ENCODE measurements at places on chromosomes 1 and 21. TPM values are rescaled to one million over a fixed set of nuclear protein-coding genes. Genes with fewer than 3 reads are reported as not detected.

OR2T11 gene
- total RNA-seq: not detected

HFM1 gene
- 20.5 TPM for total RNA-seq

MEF2D gene
- 96.8 TPM for total RNA-seq

PDE4B gene
- 12.4 TPM for total RNA-seq

DNAJC6 gene
- total RNA-seq: 5.1 TPM

CDC73 gene
- 39.6 TPM for total RNA-seq

NUP210L gene
- 24.4 TPM for total RNA-seq

L1TD1 gene
- 8.4 TPM for total RNA-seq

LHX8 gene
- total RNA-seq: 1.4 TPM

DNA sequence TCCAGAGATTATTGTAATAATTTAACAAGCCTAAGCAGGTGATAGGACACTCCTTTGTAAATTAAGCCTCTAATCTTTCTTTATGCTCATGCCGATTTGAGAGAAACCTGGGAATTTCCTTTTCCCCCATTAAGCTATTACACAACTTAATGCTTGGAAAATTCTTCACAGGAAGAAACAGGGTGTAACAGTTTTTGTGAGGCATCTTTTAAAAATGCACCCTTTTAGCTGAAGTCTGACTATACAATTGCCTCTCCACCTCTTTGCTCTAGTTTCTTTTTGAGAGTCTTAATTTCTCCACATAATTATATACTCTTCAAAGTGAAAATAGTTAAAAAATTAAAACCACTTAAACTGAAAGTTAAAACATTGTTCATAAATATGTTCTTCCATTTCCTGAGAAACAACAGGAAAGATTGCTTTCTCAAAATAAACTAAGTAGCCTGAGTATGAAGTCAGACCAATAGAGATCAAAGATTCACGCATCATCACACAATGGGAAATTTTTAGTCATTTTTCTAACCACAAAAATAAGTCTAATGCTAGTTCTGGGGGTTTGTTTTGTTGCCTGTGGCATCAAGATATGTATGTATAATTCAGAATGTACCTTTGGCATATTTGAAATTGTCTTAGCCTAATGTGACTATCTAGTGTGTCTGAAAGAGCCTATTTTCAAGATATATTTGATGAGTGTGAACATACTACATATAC is 34.7 kb downstream of the LRRC8D start:
- H3K27ac ChIP-seq: no peak overlapping the region
- no peaks in the 10 kb centered on the region for H3K27me3 ChIP-seq
- no peak for DNase-seq
- H3K4me3 ChIP-seq: no peak overlapping the region
- no peaks in the 10 kb centered on the region for H3K4me1 ChIP-seq
- no peaks in the 10 kb centered on the region for H3K36me3 ChIP-seq

- DNase-seq: no peak
- H3K4me3 ChIP-seq: no peak overlapping the region
- no peak overlapping the region for H3K27ac ChIP-seq
- H3K4me1 ChIP-seq: no peaks in the 10 kb centered on the region
Observed at GRCh38 chr1:238499021-238499420, 608.3 kb upstream of the ZP4 start.

DNA sequence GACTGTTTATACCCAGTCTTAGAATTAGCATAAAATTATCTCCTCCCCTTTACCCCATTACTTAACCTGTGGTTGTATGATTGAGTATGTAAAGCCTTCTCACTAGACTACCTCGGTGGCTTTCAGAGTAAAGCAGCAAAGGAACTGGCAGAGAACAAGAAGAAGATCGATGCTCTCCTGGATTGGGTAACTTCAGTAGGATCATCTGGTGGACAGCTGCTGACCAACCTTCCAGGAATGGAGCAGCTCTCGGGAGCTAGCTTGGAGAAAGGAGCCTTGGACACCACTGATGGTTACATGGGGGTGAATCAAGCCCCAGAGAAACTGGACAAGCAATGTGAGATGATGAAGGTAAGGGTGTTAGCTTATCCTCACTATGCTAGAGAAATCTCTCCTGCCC is 138.6 kb upstream of the BMP8A start:
- no peaks in the 10 kb centered on the region for H3K4me1 ChIP-seq
- no peak for DNase-seq
- no peak overlapping the region for H3K4me3 ChIP-seq
- no peaks in the 10 kb centered on the region for H3K27me3 ChIP-seq

DNA sequence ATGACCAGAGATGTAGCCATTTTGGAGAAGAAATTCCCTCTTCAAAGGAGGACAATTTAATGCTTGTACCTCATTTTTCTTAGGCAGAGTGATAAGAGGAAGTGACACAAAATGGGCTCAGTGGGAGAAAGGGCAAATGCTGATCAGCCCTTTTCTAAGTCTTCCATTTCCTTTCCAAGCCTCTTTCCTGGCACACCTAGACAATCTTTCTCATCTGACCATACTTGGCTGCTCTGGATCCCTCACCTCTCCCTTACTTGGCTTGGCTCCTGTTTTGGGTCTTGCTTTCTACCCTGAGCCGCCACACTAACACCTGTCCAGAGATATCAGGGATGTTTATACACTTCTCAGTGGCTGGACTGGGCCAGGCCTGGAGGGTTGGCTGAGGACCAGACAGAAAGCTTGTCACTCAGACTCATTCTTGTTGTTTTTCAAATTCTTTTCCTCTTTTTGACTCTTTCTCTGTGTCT is 13.1 kb downstream of the TXNIP start:
- H3K36me3 ChIP-seq: no peaks in the 10 kb centered on the region
- no peak overlapping the region for H3K4me3 ChIP-seq
- H3K27me3 ChIP-seq: no peaks in the 10 kb centered on the region
- DNase-seq: no peak

- H3K27me3 ChIP-seq: no peaks in the 10 kb centered on the region
- H3K27ac ChIP-seq: peak overlapping the region; percentile 95
- peaks cover 37% of the 10 kb centered on the region for H3K4me1 ChIP-seq
- DNase-seq: peak; percentile 70
Observed at GRCh38 chr1:155976062-155976912, 2.1 kb downstream of the ARHGEF2 start.

DNA sequence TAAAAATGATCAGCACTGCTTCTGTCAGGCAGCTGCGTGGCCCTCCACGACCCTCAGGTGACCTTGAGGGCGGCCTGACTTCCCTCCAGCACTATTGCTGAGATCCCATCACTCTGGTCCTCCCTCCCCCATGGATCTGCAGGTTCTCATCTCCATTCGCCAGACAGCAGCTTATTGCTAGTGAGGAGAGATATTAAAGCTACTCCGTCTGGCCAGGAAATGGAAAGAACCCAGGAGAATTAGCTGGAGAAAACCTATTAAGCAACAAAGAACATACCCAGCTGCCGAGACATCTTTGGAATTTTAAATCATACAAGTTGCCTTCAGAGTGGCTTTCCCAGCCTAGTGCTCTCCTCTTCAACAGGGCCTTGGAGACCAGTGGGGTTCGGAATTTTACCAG is 25.7 kb upstream of the KCNN3 start:
- DNase-seq: no peak
- H3K27me3 ChIP-seq: no peaks in the 10 kb centered on the region
- H3K4me1 ChIP-seq: no peaks in the 10 kb centered on the region
- H3K36me3 ChIP-seq: no peaks in the 10 kb centered on the region
- H3K4me3 ChIP-seq: no peak overlapping the region

DNA sequence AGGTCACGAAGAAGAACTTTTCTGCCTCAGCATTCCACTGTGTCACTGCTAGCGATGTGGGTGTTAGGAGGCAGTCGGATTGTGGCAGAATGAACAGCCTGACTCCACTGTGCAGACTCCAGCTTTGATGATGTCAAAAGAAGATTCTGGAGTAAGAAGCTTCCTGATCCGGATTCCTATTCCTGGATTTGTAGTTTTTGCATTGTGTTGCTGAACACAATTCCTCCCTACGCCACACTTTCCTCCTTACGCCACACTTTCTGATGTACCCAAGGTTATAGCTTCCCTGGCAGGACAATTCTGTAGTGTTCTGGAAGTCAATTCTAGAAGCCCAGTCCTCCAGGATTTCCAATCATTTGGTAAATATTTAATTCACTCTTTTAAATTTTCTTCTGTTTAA is 665.2 kb upstream of the ADGRL2 start:
- DNase-seq: no peak
- no peaks in the 10 kb centered on the region for H3K36me3 ChIP-seq
- H3K4me1 ChIP-seq: no peaks in the 10 kb centered on the region
- H3K27me3 ChIP-seq: no peaks in the 10 kb centered on the region

DNA sequence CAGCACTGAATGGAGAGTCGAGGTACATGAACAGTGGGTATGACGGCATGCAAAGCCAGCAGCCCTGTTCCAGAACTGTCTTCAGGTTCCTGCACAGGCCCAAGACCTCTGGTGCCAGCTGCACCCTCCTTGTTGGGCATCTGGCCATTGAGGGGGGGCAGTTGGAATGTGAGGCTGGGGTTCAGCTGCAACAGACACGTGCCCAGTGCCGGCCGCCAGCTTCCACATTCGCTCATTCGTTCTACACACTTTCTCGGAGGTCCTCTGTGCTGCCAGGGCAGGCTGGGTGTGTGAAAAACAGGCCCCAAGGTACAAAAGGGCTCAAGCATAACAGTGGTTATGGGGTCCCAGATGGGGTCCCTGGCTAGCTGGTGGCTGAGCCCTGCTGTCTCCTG is 37.9 kb upstream of the SLC19A1 start:
- no peaks in the 10 kb centered on the region for H3K36me3 ChIP-seq
- DNase-seq: no peak
- no peak overlapping the region for H3K27ac ChIP-seq
- H3K4me3 ChIP-seq: no peak overlapping the region

DNA sequence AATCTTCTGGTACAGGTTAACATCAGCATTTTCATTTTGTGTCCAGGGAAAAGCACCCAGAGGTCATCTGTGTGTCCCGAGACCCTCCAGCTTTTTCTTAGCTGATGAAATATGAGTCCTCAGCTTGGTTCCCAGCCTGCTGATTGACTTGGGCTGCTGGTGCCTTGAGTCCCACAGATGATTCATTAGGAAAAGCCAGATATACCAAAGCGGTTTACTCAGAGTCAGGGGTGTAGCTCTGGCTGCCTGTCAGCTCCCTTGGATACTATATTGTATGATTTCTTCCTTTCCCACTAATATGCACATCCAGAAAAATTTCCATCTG is 43.7 kb upstream of the MAB21L3 start:
- DNase-seq: no peak
- H3K27me3 ChIP-seq: no peaks in the 10 kb centered on the region
- H3K4me1 ChIP-seq: no peaks in the 10 kb centered on the region
- no peak overlapping the region for H3K27ac ChIP-seq
- no peak overlapping the region for H3K4me3 ChIP-seq
- no peaks in the 10 kb centered on the region for H3K36me3 ChIP-seq

GRCh38 chr1:177847843-177848242 is 122.0 kb downstream of the SEC16B start:
- no peaks in the 10 kb centered on the region for H3K27me3 ChIP-seq
- no peak overlapping the region for H3K4me3 ChIP-seq
- H3K36me3 ChIP-seq: no peaks in the 10 kb centered on the region
- no peak for DNase-seq
- H3K27ac ChIP-seq: no peak overlapping the region

GRCh38 chr1:192977089-192977706 is 82.0 kb downstream of the UCHL5 start:
- H3K27me3 ChIP-seq: no peaks in the 10 kb centered on the region
- no peak overlapping the region for H3K27ac ChIP-seq
- no peaks in the 10 kb centered on the region for H3K36me3 ChIP-seq
- H3K4me3 ChIP-seq: no peak overlapping the region
- no peak for DNase-seq

GRCh38 chr1:182520736-182521135 is 68.3 kb downstream of the RNASEL start:
- H3K4me3 ChIP-seq: no peak overlapping the region
- no peaks in the 10 kb centered on the region for H3K4me1 ChIP-seq
- no peak overlapping the region for H3K27ac ChIP-seq
- no peak for DNase-seq

GRCh38 chr1:212565079-212565478 is 43.5 kb upstream of the ATF3 start:
- no peaks in the 10 kb centered on the region for H3K4me1 ChIP-seq
- no peaks in the 10 kb centered on the region for H3K27me3 ChIP-seq
- H3K4me3 ChIP-seq: no peak overlapping the region
- no peak overlapping the region for H3K27ac ChIP-seq
- DNase-seq: no peak
- H3K36me3 ChIP-seq: no peaks in the 10 kb centered on the region

DNA sequence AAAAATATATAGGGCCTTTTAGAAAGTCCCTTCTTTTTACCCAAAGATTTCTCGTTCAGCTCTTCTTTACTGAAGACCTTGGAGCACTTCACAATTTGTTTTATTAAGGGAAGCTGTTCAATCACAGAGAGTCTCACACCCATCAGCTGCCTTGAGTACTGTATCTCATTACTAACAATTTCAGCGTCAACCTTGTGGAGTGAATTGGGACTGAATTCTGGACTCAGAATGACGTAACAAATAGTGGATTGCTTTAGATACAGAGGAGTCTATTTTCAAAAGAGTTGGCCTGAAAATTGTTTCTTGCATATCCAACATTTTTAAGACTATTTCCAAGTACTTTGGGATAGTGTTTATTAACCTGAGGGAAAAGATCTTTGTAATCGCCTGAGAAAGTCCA is 7.9 kb downstream of the MAP10 start:
- H3K27ac ChIP-seq: no peak overlapping the region
- H3K36me3 ChIP-seq: no peaks in the 10 kb centered on the region
- no peaks in the 10 kb centered on the region for H3K4me1 ChIP-seq
- no peaks in the 10 kb centered on the region for H3K27me3 ChIP-seq

DNA sequence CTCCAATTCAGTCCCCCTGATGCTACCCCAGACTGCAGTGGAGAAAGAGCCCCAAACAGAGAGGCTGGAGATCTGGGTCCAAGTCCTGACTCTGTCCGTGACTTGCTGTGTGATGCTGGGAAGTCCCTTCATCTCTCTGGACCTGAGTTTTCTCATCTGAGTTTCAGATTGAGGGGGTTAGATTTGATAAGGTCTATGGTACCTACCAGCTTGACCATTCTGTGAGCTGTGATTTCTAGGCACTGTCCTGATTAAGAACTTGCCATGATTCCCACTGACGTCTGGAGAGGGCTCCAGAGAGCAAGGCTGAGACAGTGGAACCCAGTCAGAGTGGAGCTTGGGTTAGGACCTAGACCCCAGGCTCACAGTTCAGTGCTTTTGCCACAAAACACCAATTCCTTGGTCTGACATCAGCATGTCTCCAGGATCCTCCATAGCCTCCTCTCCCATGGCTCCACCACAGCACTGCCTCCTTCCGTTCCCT is 43.8 kb upstream of the DMBX1 start:
- H3K36me3 ChIP-seq: no peaks in the 10 kb centered on the region
- no peak overlapping the region for H3K27ac ChIP-seq
- H3K27me3 ChIP-seq: no peaks in the 10 kb centered on the region
- H3K4me1 ChIP-seq: no peaks in the 10 kb centered on the region

DNA sequence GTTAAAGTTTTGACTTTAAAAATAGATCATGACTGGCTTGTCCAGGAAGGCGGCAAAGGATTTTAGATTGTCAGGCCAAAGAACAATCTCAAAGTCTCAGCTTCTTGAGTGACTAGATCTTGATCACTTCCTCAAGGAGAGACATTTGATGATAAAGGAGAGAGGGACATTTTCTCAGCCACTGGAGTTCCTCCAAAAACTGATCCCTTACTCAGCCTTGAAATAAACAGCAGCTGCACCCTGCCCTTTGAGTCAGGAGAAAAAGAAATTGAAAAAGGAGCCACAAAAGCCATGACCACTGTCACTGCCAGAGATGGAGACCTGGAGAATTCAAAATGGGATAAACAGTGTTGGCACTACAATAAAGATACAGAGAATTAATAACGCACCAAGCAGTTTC is 288.4 kb upstream of the PRMT6 start:
- H3K27ac ChIP-seq: no peak overlapping the region
- H3K4me3 ChIP-seq: no peak overlapping the region
- no peak for DNase-seq
- H3K4me1 ChIP-seq: no peaks in the 10 kb centered on the region
- H3K36me3 ChIP-seq: no peaks in the 10 kb centered on the region
